Fibroblast of villous mesenchyme (primary cell): ENCODE measurements at places on chromosomes 6 and 20. TPM values are rescaled to one million over a fixed set of nuclear protein-coding genes. Genes with fewer than 3 reads are reported as not detected.
A peak's percentile ranks its signal among the peaks of the same experiment; 100 is the strongest.

GRCh38 chr20:17568045-17568788, 1.7 kb upstream of the DSTN start:
- DNase-seq = no peak

- DNase-seq = no peak
Measured at GRCh38 chr6:11236076-11236750, 3.7 kb upstream of the NEDD9 start.

DNA sequence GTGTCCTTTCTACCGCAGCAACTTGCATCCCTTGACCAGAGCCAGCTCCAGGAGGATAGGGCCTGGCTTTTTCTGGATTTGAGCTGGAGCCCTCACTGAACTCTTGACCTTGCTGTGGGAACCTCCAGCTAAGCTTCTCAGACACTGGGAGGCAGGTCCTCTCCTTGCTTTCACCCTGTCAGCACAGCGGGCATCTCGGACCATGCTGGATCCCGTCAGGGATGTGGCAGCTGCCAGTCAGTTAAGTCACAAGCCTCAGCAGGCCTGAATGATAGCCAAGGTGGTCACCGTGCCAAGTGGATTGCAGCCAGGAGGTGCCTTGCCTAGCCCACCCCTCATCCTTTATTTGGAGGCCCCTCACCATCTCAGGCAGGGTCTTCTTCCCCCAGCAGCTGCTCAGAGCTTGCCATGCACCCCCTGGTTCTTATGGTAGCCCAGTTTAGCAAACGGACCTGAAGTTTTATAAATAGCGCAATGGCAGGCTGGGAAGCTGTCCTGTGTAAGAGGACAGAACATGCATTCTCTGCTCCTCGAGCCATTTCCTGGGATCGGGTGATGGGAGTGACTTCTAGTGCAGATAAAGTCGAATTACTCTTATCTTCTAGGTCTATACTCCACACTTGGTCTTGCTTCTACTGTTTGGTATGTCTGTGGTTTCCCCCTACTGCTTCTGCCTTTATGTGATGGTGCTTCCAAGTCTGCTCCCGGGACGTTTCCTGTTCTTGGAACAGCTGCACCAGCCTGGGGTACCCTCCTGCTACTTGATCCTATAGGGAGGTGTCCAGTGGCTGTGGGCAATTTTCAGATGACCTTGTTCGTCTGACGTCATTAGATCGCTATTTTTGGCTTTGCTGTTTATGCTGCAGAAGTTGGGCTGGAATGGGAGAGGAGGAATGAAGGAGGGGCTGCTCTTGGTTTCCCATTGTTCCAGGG, 7.1 kb upstream of the MYLK2 start:
- DNase-seq = peak; percentile 93

Gene DACT2
- not detected in 2 replicates for total RNA-seq

Gene CST2
- total RNA-seq = not detected in 2 replicates

Gene OTOR
- total RNA-seq = not detected in 2 replicates

Gene PHACTR2
- 51.4 and 62.5 TPM in 2 replicates for total RNA-seq

Gene ELOVL2
- 1.6 and 2.6 TPM in 2 replicates for total RNA-seq
